ENCODE measurements at places on chromosomes 13 and 19.

DNA sequence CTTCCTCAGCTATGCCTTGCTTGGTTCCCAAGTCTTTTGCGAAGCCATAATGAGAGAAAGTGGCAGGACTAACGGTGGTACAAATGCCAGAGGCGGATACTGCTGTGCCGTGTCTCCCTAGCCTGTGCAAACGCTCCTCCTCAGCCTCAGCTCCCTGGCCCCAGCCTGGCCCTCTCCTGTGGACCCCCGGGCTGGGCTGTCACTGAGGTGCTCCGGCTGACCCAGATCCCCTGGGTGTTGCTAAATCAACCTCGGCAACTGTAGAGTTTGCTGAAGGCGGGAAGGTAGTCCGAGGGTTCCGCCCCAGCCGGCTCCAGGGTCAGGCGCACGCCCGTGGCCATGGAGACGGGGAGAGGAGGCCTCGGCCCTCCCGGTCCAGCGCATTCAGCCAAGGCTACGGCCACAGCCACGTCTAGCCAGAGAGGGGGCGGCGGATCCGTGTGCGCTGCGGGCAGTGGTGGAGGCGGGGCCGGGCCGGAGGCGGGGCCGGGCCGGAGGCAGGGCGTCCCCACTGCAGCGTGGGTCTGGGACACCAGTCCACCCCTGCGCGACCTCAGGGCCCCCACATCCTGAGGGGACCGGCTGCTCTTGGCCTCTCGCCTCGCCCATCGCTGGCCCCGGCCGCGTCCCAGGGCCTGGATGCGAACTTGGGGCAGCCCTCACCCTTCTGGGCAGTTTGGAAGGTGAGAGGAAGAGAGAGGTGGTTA, 16.4 kb upstream of the ZNF492 start:
- DNase-seq, result no peak

DNA sequence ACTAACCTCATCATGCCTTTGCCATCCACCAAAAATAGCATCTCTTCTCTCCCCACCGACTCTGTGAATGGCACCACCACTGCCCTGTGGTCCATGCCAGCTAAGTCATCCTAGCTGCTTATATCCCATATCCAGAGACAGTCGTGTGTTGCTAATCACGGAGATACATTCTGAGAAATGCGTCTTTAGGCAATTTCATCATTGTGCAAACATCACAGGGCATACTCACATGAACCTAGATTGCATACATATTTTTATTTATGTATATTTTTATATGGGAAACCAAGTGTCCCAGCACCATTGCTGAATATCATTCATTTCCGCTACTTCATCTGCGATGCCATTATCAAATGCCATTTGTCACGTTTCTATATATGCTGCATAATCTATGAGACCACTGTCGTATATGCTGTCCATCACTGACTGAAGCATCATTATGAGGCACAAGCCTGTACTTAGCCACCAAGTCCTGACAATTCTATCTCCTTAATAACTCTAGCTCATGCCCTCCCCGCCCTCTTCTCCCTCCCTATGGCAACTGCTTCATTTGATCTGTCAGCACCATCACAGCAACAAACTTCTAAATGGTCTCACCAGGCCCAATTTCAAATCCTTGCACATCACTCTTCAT, 104.2 kb downstream of the HSPH1 start:
- no peak for DNase-seq

GRCh38 chr19:1009041-1009980, 9.1 kb downstream of the GRIN3B start:
- no peak for DNase-seq

DNA sequence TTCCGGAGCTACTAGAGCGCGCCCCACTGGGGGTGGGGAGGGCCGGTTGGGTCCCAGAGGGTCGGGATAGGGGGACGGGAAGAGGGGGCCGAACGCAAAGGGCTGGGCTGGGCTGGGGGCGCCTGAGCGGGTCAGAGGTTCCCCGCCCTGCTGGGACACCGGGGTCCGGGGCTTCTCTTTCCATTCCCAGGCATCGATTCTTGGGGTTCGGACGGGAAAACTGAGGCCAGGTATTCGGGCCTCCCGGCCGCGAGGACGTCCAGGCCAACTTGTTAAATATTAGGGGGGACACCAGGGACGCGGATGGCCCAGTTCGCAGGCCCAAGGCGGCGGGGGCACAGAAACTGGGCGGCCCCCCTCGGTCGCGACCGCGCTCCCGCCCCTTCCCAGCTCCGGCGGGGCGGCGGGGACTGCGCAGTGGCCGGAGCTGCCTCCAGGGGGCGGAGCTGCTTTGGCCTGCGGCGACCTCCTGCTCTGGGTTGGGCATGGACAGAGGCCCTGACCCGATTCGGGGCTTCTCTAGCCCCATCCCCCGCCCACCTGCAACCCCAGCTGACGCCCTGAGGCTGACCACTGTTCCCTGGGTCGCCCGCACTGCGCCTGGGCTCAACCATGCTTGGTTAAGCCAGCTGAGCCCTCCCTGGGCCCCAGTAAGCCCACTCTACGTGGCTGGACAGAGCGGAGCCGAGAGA, 1.2 kb upstream of the KLF16 start:
- peak; percentile 63 for DNase-seq

GRCh38 chr13:99528547-99528946, 27.3 kb downstream of the TM9SF2 start:
- no peak for DNase-seq

DNA sequence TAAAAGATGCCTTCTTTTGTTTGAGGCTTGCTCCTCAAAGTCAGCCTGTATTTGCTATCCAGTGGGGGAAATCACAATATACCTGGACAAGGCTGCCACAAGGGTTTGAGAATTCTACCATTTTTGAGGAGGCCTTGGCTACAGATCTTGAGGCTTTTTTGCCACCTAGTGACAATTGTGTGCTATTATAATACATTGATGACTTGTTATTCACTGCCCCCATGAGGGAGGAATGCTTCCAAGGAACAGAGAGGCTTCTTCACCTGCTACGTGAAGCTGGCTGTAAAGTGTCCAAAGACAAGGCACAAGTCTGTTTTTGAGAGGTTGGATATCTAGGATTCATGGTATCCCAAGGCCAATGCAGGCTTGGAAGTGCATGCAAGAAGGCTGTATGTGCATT, 72.5 kb downstream of the ZNF708 start:
- DNase-seq, result no peak

- no peak for DNase-seq
Observed at GRCh38 chr13:59880468-59880867, 283.3 kb downstream of the DIAPH3 start.

GRCh38 chr13:112469071-112469745, 93.1 kb downstream of the SPACA7 start:
- no peak for DNase-seq

DNA sequence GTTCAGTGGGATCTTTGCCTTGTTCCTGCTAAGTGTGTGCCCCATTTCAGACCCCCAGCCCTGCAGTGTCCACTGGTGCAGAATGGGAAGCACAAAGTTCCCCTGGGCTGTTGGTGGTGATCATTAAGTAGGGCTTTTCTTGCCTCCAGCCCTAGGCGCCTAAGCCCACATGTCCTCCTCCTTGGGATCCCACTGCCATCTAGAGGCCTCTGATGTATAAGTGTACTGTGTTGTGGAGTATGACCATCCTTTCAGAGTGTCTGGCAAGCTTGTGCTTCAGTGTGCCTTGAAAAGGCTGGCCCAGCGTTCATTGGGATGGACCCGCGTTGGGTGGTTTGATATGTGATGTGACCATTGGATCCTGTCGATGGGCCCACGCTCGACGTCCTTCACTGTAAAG, 71.2 kb downstream of the WASF3 start:
- no peak for DNase-seq

DNA sequence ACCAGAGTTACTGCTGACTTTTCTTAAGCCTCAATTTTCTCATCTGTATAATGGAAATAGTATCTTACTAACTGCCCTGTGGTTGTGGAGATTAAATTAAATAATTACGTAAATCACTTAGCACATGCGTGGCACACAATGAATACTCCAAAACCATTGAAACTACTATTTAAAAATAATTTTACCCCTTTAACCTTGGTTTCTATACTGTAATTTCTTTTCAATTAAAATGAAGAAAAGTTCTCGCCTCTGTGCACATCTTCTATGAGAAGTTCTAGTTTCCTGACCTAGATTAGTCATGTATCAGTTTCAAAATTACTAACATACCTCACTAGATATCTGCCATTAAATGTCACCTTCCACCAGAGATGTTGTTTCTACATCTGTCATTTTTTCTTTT, 5.7 kb downstream of the SLITRK1 start:
- no peak for DNase-seq

- DNase-seq, result no peak
Observed at GRCh38 chr19:16899566-16900075, 10.8 kb downstream of the F2RL3 start.

DNA sequence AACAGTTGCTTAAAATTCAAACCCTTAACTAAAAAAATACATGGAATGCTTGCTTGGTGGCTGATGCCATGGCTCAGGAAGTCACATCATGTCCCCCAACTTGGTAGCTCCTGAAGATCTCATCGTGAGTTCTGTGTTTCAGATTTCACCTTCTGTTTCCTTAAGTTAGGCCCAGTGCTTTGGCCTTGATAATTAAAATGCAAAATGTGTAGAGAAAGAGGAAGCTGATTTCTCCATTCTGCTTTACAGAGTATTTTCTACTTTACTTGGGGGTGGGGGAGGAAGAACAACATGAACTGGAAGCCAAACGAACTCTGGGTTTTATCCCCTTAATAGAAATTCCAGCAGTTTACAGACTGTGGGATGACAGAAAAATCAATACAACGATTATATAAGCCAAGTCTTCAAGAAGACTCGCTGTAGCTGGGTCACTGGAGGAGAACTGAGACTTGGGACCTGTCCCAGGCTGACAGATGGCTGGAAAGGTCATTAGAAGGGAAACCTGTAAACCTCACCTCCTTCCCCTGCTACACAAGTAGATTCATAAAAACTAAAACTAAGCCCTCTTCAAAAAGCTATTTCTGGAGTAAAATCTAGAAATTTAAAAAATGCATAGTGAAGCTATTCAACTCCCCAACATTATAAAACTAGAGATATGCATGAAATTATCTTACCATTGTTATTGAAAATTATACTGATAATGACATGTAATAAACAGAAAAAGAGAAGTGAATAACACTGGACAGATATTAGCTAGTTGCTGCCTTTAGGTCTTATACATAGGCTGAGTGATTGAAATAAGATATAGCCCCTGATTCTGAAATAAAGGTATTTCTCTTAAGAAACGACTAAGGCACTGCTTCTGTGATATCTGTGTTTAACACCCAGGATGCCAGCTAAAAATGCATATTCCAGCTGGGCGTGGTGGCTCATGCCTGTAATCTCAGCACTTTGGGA, 22.1 kb upstream of the GGACT start:
- DNase-seq, result no peak

- DNase-seq, result no peak
Observed at GRCh38 chr13:47420020-47420419, 523.2 kb upstream of the HTR2A start.
